Activated naive CD4-positive, alpha-beta T cell treated with anti-CD3 and anti-CD28 coated beads, Interleukin-2, amount 10 ng/mL, durations not matched to agents 7 days and 5 days (primary cell): ENCODE measurements at places on chromosomes 6 and 20.

GRCh38 chr6:516213-516612, 124.7 kb downstream of the IRF4 start:
- DNase-seq: no peak

DNA sequence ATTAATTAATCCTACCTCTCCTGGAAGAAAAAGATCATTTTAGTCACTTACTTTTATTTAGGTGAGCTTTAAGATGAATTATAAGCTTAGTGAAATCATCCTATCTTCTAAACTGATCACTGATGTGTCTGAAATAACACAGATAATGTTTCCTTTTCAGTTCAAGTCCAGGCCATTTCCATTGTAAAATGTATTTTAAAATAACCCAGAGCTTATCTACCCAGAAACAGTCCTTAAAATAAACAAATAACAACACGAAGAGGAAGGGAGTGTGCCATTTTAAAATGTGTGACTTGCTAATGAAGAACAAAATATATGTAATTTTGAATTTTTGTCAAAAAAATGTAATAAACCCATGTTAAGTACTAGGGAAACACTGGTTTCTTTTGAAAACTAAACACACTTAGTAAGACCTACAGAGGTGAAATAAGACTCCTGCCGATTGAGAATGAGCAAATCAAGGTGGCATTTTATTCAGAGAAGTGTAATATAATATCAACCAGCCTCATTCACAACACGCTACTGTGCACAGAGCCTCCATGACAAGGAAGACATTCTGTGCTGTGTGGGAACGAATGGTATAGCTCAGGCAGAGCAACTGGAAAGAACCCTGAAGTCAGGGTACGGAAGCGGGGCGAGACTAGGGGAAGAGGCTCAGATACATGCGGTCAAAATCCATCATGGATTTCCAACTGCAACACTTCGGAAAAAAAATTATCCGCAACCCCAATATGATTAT, 7.7 kb downstream of the LRP11 start:
- no peak for DNase-seq

DNA sequence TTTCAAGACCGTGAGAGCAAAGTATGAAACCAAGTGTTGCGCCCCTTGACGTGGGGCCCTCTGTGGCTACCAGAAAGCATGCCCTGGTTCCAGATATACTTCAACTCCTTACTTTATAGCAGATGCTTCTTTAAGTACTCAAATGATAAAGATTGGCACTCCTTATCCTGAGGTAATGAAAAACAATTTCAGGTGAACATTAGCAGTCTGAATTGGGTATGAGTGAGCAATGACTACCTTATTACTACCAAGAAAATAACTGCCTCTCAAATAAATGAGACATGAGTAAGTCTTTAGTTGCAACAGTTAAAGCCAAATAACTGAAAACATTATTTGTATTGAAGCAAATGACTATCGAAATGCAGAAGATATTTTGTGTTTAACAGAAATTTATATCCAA, 408.7 kb downstream of the MMUT start:
- no peak for DNase-seq

- no peak for DNase-seq
These were observed 9.9 kb downstream of the BAG2 start for GRCh38 chr6:57182017-57182432.

GRCh38 chr6:42550277-42550676, 13.6 kb upstream of the UBR2 start:
- DNase-seq: no peak

GRCh38 chr6:22078802-22079545, 217.9 kb downstream of the PRL start:
- DNase-seq: no peak

GRCh38 chr6:74853991-74854390, 351.9 kb downstream of the COL12A1 start:
- no peak for DNase-seq

GRCh38 chr20:1674361-1674760, 16.8 kb upstream of the SIRPG start:
- DNase-seq: peak; percentile 77

DNA sequence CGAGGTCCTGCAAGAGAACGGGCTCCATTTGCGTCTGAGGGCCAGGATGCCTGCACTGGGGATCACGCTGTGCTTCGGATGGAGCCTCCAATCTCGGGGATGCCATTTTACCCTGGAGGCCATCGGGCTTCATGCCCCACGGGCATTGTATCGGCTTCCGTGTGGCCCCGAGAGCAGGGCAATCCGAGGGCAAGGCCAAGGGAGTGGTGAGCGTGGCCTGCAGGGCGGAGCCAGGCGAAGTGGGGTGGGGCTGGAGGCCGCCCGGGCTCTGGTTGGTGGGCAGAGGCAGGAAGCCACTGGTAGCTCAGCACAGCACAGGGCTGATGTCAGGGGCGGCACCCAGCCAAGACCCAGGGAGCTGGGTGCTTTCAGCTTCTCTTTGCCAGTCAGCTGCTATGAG, 57.5 kb upstream of the BHLHE23 start:
- DNase-seq: peak; percentile 10

DNA sequence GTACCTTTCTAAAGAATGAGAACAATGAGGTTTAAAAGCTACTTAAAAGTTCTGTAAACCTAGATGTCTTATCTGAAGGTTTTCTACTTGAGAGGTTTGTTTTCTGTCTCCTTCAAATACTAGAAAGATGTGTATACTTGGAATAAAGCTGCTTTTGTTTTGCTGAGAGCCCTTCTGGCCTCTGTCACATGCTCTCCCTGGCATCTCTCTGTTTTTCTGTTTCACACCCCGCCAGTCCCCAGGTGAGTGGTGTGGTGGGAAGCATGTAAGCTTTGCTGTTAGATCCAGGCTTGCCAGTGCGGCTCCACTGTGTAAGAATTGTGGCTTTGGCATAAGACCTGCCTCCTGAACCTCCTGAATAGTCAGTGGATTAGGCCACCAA, 56.8 kb downstream of the SNX9 start:
- no peak for DNase-seq

DNA sequence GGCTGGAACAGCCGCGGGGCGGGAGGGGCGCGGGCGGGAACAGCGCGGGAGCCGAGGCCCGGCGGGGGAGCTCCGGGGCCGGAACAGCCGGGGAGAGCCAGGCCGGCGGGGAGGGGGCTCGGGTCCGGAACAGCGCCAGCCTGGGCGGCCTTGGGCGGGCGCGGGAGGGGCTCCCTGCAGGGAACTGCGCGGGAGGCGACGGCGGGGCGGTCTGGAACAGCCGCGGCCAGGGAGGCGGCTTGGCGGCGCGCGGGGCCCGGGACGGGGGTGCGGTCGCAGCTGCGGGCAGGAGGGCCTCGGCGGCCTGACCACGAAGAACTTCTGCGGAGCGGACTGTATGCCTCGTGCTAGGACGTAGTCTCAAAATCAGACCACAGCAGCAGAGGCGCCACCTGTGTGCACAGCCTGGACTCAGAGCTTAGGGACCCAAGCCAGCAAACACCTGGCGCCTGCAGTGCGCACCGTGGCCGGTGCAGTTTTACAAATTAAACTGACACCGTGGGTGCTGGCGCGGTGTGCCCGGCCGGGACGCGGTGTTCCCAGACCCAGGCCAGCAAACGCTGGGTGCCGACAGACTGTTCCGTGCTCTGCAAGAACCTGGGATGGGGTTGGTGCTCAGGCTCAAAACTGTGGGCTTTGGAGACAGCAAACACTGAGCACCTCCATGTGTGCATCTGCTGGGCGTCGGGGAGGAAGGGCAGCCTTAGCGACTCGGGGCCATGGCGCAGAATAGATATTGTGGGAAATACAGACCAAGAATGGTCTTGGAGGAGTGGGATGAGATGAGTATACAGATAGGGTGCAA, 572 bp downstream of the ZNF341 start:
- peak; percentile 91 for DNase-seq

GRCh38 chr6:163449076-163449475, 34.6 kb downstream of the QKI start:
- DNase-seq: no peak

- DNase-seq: peak; percentile 91
These were observed 62.6 kb downstream of the BACH2 start for GRCh38 chr6:90233994-90234393.

- DNase-seq: peak; percentile 66
These were observed 265.0 kb downstream of the ADGRG6 start for GRCh38 chr6:142566628-142567396.

DNA sequence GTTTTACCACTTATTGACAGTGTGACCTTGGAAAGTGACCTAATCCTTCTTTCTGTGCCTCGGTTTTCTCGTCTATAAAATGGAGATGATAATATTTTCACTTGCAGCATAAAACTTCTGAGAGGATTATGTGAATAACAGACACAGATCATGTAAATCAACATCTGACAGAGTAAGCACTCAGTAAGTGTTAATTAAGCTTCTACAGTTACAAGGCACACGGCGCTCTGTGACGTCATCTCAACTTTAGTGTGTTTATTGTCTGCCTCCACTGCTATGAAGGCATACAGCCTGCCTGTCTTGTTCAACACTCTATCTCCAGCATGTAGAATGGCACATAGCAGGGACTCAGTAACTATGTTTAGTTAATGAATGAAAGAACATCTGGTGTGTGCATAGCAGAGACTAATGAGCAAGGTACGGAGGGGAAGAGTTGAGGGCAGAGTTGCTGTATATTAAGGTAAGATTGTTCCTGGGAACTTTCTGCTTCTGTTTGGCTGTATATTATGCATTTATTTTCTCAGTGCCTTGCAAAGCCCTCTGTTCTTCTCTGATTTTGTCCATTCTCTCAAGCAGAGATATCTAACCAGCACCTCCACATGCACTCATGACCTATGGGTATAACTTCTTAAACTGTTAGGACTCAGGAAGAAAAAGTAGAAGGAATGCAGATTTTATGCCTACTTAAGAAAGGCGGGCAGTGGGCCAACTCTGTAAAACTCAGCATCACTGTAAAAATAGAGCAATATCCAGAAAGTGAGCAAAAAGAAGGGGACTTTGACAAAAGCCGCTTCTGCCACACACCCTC, 66.4 kb upstream of the STMND1 start:
- no peak for DNase-seq

GRCh38 chr20:62269378-62269777, 31.1 kb downstream of the OSBPL2 start:
- no peak for DNase-seq

DNA sequence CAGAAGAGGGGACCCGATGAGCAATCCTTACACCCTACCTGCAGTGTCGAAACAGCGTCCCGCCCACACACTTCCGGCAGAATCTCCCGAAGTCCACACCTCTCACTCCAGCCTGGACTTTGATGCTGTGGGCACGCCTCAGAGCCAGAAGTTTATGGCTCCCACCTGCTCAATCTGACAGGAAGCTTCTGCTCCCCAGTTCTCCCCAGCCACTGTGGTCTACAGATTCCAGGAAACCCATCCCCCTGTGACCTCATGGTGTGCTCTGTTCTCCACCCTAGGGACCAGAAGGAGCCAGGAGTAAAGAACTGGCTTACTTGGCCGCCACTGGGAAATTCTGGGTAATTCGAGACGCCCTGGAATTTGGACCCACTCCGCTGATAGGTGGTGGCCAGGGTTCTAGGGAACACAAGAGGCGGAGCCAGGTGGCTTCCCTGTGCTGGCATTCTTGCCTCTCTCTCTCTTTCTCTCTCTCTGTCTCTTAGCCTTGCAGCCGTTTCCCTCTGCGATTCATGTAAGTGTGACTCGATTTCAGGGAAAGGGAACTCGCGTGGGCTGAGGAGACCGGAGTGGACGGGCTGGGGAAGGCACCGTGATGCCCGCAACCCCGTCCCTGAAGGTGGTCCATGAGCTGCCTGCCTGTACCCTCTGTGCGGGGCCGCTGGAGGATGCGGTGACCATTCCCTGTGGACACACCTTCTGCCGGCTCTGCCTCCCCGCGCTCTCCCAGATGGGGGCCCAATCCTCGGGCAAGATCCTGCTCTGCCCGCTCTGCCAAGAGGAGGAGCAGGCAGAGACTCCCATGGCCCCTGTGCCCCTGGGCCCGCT, at the start of gene TRIM15:
Gene TRIM15, plus strand, starts transcription at position 457 of the 828 bp plus-strand sequence. Its CDS starts 139 bp downstream, at position 596.
- DNase-seq: peak; percentile 52

DNA sequence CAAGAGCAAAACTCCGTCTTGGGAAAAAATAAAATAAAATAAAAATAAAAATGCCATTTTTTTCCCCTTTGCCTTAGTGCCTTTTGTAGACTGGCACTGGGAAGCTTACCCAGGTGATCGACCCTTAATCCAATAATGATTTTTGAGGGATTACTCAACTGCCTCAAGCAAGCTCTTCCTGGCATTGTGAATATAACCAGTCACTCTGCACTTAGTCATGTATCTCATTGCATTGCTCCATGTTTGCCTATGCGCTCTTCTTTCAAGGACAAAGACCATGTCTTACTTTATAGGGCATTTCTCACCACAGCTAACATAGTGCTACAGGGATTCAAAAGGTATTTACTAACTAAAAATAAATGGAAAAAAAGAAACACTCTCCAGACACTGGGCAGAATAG, 13.0 kb downstream of the GFOD1 start:
- no peak for DNase-seq

- DNase-seq: no peak
These were observed 83.3 kb upstream of the TNFAIP3 start for GRCh38 chr6:137783710-137784109.

- DNase-seq: no peak
These were observed 17.6 kb downstream of the NEDD9 start for GRCh38 chr6:11214901-11215300.

DNA sequence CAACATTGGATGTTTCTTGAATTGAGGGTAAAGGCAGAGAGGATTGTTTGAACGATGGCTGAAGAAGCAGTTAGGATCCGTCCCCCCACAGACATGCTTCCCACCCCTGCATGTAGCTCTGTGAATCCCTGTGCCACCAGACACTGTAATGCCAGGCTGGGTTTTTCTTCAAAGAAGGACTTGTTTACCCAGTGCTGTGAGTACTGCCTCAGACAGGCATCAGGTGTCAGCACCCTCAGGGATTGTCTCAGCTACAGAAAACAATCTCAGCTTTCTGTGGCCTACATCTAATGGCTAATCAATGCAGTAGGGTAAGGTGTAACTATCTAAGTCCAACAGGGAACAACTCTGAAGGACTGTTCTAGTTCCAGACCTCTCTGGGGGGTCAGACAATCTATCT, 853.0 kb upstream of the EPHA7 start:
- DNase-seq: no peak

DNA sequence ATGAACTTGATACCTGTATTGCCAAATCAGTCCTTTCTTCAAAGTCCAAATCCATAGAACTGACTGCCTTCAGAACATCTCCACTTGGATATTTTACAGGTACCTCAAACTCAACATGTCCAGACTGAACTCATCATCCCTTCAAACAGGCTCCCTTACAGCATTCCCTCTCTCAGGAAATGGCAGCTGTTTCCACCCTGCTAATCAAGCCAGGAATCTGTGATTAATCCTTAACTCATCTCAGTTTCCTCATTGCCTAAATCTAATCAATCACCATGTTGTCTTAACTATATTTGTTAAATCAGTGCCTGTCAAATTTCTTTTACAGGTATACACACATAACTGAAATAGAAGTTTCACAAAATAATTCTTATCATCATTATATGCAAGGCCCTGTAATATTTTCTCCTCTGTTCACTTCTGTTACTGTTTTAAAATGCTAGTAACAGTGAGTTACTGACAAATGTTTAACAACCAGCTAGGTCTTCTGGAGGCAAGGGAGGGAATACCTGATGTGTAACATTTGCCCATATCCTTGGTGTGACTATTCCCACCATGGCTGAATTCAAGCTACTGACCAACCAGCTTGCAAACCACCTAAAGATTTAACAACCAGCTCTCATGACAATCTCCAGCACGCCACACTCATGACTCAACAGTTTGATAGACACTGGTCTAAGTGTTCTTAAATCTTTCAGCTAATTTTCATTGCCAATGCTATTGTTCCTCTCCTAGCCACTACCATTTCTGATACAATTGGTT, 124.9 kb downstream of the ADAT2 start:
- no peak for DNase-seq
